ENCODE measurements at places on chromosomes 3 and 15.

- DNase-seq, result no peak
Measured at GRCh38 chr3:7487763-7488162, 626.8 kb downstream of the GRM7 start.

GRCh38 chr15:45101749-45102148 lies 12.2 kb downstream of the DUOX2 start:
- no peak for DNase-seq

- DNase-seq, result no peak
Measured at GRCh38 chr3:194532591-194532990, 45.8 kb upstream of the ATP13A3 start.

GRCh38 chr3:18872466-18872865 lies 275.8 kb upstream of the KCNH8 start:
- peak; percentile 16 for DNase-seq

DNA sequence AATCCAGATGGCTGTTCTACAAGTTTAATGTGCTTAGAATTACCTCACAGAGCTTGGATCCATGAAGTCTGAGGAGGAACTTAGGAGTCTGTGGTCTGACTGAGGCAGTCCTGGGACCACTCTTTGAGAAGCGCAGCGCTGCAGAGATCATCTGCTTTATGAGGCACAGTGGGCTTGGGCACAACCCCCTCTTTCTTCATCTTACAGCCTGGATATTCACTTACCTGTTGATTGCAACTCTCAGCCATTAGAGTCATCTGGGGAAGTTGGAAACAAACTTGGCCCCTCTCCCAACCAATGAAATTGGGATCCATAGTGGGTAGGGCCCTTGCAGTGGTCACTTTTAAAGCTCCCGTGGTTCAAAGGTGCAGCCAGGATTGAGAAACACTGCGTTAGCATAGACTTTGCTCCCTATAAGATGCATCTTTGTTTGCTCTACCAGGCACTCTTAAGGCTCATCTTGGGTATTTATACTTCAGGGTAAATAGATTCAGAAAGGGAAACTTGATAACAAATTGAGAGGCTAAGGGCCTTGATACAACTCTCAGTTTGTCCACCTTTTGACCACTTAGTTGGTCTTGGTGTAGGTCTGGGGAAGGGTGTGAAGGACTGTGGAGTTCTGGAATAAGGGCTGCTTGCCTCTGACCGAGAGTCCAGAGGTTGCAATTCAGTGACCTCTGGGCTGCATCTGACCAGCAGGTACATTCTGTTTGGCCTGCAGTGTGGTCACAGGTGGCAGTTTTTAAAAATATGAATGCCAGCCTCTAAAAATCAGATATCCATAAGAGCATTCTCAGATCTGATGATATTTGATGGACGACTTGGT lies 22.8 kb downstream of the FEM1B start:
- DNase-seq, result no peak

GRCh38 chr3:69967156-69967555 lies 32.4 kb upstream of the SAMMSON start:
- no peak for DNase-seq

DNA sequence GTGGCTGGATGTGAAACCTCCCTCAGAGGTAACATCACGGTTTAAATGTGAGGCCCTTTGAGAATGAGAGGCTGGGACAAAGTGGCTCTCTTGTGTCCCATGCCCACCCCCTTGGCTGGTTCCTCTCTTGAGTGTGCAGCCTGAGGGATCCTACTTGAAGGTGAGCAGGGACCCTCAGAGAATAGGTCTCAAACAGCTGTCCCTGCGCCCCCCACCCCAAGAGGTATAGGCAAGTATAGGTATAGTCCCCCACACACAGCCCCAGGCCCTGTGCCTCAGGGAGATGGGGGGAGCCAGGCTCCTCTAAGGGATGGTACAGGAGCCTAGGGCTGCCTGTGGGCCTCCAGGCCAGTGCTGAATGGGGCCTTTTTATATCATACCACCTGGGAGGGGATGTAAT lies 61.9 kb downstream of the ISG20 start:
- DNase-seq, result no peak

DNA sequence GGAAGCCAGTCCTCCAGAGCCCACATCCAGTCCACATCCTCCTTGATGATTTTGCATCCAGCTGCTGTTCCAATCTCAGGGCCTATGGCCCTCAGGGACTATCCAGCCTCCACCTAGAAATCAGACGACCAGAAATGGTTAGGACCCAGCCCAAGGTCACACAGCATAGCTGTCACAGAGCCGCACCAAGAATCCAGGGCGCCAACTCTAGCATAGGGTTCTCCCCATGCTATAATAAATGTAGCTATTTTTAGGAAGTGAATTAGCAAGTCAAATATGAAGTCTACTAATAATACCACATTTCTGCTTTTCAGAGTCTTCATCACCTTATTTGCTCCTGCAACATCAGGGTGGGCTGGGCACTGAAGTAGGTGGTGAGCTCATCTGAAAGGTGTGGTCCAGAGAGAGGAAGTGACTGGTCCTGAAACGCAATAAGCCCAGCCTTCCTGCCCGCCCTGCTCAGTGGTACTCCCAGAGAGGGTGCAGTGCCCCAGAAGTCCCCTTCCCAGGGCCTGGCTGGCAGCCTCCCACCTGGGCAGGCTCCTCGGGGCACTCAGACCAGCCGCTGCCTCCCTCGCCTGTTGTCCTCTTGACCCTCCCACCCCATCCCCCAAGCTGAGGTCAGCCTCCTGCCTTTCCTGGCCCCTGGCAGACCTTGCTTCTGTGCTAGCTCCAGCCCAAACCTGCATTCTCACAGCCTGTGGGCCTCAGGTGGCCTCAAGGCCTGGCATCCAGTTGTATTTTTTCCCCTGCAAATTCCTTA lies 17.6 kb upstream of the CYP11A1 start:
- DNase-seq, result peak; percentile 82

DNA sequence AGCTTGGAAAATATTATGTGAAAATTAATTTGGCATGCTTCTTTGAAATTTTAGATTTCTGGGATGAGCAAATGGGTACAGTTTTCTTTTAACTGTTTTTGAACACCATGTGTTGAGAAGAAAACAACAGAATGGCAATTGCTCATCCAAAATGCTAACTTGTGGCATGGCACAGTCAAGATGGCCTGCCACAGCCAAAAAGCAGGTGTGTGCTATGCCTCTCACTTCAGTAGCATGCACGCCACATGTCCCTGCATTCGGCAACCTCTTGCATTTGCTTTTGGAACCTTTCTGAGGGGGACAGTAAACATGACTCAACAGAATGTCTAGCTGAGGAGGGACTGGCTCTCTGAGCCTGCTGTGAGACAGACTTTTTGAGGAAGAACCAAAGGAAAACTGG lies 138.5 kb downstream of the TIGIT start:
- DNase-seq, result no peak

DNA sequence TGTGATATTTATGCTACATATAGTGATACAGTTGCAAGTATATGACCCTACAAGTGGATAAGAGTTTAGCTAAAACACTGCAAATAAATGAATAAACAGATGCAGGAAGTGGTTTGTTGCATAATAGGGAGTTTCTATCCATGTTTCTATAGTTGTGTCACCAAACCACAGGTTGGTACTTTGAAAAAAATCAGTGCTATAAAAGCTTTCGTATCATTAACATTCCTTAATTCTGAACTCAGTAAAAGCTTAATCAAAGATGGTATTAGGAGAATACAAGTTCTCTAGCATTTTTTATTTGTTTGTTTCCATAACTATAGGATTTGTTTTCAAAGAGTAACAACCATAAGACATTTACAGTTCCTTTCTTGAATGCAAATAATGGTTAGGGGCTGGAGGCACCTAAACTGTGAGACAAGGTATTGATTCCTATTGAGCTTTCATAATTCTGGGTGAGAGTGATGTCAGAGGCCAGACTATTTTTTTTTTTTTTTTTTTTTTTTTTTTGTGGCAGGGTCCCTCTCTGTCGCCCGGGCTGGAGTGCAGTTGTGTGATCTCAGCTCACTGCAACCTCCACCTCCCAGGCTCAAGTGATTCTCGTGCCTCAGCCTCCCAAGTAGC lies 29.6 kb downstream of the CPOX start:
- DNase-seq, result peak; percentile 9

DNA sequence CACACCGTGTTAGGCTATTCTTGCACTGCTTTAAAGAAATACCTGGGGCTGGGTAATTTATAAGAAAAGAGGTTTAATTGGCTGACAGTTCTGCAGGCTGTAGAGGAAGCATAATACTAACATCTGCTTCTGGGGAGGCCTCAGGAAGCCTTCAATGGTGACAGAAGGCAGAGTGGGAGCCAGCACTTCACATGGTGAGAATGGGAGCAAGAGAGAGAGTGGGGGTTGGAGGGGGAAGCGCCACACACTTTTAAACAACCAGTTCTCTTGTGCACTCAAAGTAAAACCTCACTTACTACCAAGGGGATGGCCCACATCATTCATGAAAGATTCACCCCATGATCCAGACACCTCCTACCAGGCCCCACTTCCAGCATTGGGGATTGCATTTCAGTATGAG lies 181.1 kb downstream of the APBA2 start:
- DNase-seq, result no peak

GRCh38 chr3:156371701-156372100 lies 183.2 kb downstream of the SSR3 start:
- DNase-seq, result no peak

GRCh38 chr3:75254685-75255084 lies 409.4 kb upstream of the FRG2C start:
- DNase-seq, result no peak

DNA sequence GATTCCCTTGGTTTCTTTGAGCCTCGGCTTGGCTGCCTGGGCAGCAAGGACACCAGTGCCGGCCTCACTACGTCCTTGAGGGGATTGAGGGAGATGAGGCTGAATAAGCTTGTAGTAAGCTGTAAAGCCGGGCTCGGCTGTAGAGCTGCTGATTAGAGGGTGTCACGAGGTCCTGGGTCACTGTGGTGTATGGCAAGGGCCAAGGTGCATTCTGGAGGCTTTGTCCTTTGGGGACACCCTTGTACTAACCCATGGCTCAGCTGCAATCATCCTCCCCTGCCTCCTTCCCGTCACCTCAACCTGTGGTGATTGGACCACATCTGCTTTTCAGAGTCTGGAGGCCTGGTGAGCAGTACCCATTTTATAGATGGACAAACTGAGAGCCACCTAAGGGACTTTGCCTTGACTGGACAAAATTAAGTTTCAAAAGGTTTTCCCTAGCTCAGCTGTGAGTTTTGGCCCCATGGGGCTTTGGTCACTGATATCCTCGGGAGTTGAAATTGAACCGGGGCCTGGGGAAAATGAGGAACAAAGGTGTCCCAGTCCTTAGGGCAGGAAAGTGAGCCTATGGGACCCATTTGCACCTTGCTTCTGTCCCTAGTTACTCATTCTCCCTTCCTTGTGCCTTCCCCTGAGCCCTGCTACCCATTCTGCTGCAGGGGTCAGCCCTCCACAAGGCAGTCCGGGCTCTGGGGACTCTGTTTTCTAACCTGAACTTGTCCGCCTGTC lies 2.4 kb downstream of the SLC6A6 start:
- DNase-seq, result no peak

DNA sequence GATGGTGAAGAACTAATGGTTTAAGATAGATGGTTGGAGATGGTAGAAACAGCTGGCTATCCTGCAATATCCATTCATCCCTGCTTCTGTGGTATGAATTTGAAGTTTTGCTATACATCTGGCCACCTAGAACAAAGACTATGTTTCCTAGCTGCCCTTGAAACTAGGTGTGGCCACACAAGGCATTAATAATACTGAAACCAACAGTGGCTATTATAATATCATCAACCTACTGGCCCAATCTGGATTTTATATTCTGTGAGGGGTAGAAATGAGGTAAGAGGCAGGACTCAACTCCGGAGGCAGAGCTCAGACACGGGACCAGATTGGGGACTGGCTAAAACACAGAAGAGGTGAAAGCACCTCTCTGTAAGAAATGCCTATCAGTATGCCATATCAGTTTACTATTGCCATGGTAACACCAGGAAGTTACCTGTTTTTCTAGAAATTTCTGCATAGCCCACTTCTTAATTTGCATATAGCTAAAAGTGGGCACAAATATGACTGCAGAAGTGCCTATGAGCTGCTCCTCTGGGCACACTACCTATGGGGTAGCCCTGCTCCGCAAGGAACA lies 8.4 kb downstream of the IFT80 start:
- no peak for DNase-seq

DNA sequence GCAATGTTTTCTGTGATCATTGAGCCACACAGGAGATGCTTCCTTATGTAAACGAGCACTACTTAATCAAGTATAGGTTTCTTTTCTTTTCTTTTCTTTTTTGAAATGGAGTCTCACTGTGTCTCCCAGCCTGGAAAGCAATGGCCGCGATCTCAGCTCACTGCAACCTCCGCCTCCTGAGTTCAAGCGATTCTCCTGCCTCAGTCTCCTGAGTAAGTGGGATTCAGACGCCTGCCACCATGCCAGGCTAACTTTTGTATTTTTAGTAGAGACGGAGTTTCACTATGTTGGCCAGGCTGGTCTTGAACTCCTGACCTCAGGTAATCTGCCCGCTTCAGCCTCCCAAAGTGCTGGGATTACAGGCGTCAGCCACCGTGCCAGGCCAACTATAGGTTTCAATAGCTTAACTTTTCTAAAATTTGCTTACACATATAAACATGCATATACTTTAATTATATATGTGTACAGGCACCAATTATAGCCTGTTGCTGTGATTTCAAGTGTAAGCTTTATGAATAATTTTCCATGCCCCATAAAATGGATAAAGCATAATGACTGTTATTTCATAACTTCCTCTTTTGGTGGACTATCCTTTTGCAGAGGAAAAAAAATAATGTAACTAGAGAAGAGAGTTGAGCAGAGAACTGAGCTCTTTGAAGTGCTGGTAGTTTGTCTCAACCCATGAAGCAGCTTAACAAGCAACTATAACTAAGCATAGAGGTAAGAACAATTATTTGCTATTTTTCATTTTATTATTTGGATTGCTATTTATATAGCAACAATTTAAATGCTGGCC lies 24.8 kb upstream of the MBNL1 start:
- DNase-seq, result no peak

DNA sequence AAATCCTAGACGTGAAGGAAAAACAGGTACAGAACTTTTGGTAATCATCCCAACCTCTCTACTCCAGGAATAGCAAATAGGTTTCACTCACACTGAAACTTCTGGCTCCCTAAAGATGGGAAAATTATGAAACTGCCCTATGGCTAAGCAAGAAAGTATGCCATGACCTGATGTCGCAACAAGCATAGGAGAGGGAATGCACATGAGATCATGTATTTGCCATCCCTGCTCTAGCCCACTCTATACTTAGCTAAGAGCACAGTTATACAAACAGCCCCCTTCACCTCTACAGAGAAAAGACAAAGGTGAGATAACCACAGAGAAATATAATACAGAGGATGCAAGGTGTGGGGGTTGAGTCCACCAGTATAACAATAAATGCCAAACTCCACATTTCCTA lies 102.7 kb downstream of the TBC1D5 start:
- DNase-seq, result peak; percentile 55

DNA sequence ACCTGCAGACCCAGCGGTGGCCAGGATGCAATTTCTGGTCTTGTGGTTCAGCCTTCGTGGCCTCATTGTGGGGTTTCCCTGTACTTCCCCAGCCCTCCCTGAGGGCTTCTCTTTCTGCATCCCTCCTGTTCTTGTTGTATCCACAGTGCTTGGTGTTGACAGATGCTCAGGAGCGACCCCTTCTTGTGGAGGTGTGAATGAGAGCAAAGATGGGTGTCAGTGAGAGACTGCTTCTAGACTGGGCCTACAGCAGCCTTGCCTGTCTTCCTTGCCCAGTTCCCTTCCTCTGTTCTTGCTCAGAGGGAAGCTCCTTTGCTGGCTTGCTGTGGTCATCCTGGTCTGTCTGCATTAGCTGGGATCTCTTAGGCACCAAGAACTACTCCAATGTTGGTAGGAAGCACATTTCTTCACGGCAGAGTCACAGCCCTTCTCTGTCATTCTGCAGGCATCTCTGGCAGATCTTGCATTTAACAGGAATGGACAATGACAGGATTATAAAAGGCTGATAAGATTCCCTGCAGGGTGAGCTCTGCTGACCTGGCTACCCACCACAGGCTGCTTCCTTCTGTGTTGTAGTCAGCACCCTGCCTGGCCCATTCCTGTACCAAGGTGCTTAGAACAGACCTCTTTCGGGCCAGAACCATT lies 317.8 kb upstream of the C2CD4B start:
- peak; percentile 4 for DNase-seq

Measured in RKO (cell line).